ENCODE measurements at places on chromosomes 16 and 17.

GRCh38 chr17:75664099-75664549, 2.8 kb downstream of the RECQL5 start:
- no peak for DNase-seq

- no peak for DNase-seq
Measured at GRCh38 chr17:13792314-13792713, 190.6 kb upstream of the HS3ST3A1 start.

DNA sequence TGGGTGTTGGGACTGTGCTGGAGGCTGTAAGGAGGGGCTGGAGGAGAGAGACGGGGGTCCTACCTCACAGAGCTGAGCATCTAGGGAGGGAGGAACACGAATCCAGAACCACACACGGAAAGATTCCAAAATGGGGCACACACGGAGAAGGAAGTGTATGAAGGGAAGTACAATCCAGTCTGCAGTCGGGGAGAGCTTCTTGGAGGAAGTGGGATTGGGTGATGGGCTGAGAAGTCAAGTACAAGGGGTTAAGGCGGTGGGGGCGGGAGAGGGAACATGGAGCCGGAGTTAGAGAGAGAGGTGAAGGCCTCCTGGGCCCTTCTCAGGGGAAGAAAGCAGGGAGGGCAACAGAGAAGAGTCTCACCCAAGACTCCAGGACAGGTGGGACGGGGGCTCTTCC, 107.5 kb upstream of the CREBBP start:
- DNase-seq: no peak

DNA sequence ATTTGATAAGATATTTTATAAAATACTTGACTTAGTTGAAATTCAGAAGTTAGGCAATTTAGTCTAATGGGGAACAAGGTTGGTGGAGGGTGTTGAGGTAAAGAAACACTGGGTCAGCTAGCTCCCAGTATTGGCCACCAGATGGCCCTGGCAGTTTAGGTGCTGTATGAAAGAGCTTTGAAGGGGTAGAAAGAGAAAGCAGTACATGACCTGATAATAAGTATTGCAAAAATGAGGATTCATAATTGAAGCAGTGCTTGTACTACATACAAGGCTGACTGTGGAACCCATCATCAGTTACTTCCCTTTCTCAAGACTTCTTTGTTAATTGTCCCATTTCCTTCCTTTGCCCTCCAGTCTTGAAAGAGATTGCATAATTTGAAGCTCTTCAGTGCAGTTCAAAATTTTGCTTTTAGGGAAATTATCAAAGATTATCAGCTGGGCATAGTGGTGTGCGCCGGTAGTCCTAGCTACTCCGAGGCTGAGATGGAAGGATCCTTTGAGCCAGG, 29.4 kb downstream of the TANC2 start:
- peak; percentile 7 for DNase-seq

- DNase-seq: no peak
Measured at GRCh38 chr16:52367821-52368220, 179.1 kb downstream of the TOX3 start.

GRCh38 chr17:32626379-32626791, 139.6 kb downstream of the CDK5R1 start:
- peak; percentile 52 for DNase-seq

DNA sequence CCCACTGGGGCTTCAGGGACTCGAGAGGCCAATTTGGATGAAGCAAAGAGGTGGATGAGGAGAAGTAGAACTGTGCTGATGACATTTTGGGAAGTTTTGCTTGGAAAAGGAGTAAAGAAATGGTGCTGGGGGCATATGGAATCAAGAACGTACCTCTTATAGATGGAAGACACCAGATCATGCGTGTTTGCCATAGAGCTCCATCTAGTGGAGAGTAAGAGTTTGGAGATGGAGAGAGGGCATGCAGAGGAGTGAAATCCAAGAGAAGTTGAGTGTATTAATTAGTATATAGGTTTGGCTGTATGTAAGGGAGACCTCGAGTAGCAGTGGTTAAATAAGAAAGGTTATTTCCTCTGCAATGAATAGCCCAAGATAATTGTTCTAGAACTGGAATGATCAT, 56.0 kb downstream of the SHISA6 start:
- DNase-seq: no peak

DNA sequence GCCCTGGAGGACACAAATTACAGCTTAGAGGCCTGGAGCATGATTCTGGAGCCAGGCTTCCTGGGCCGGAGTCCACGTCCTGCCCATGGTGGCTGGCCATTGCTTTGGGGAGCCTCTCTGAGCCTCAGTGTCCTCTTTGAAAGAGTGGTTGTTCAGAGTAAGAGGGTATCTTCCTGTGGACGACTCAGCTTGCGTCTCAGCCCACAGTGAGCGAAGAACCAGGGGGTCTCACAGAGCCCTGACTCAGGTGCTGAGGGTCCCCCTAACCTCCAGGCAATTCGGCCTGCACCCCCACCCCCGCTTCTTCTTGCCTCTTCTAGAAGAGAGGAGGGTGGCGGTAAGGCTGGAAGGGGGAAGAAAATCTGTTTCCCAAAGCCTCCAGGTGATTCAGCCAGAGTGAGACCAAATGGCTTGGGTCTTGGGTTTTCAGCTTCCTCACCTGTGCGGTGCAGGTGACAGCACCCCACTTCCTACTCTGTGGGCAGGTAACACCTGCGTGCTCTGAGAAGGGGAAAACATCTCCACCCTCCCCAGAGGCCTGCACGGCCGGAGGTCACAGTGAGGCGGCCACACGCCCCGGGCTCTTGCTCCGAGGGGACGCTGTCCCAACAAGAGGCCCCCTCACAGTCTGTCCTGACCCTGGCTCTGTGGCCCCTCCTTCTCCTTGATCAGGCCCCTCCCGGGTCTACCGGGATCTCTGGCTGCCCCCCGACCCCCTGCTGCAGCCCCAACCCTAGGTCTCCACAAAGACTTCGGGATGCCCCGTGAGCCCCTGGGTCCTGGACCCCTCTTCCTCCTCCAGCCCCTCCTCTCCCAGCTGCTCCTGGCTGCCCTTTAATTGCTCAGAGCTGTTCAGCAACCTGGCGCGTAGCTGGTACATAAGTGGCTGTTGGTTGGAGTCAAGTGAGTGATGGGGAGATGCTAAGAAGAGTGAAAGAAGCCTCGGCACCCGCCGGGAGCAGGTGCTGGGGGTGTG, 119.2 kb downstream of the METRNL start:
- no peak for DNase-seq

DNA sequence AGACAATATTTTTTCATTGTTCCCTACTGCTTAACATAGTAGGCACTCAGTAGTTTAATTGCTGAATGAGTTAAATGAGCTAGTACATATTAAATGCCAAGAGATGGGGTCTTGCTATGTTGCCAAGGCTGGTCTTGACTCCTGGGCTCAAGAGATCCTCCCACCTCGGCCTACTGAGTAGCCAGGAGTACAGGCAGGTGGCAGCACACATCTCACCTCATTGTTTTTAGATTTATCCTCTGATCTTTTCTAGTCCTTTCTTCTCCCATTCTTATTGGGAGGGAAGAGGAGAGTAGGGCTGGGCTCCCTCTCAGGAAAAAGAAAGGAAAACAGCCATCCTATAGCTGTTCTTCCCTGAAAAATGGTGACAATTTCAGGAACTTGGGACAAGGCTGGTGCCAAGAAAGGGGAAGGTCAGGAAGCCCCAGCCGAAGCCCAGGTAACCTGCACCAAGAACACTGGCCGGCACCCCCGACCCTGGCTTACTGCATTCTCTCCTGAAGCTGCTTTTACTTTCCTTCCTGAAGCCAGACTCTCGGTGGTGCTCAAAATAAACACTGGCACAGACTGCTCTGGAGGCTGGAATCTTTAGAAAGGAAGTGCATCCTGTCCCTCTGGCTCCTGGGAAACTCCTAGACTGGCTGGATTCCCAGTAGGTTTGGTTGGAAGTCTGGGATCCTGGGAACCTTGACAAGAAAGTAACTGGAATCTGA, 2.7 kb downstream of the TNFAIP1 start:
- no peak for DNase-seq

DNA sequence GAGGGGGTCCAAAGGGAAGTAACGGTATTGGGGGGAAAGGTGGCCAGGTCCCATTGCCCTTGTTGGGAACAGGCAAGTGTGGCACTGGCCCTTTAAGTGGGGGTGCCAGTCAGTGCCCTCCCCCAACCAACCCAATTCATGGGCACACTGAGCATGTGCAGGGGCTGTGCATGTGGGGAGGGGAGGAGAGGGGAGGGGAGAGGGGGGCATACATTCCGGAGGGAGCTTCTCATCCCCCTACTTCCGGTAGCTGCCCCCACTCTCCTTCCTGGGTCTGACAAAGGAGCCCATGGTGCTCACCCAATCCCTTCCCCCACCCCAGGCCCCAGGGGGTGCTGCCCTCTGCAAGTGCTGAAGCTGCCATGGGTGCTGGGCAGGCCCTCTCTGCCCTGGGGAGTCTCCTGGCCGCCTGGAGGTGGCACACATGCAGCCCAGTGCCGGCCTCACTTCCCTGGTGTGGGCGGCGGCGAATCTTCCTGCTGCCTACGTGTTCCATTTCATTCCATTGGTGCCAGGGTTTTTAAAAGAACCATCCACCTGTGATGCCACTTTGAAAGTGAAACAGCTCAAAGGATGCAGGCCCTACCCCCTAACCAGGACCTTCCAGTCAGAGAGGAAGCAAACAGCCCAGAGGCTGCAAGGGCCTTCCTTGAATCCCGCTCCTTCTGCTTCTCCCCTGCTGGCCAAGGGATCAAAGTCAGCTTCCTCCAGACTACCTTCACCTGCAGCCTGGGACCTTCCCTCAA, 11.0 kb downstream of the HEXIM2 start:
- no peak for DNase-seq

DNA sequence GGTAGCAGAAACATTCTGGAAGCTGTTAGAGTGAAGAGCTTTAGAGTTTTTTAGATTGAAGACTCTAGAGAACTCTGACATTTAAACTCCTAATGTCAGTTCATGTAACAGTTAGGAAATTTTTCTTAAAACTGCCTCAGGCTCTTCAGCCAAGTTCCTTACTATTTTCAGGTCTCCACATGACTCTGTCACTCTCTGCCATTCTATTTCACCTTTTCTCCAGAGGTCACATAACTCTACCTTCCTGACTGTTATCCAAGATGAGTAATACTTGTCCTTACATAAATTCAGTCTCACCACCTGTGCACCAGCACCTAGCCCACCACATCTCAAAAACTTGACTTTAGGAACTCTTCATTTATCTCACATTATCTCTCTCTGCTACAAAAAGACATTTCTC, 347.1 kb upstream of the CA10 start:
- no peak for DNase-seq

- no peak for DNase-seq
Measured at GRCh38 chr17:61129267-61130254, 270.1 kb upstream of the TBX2 start.

DNA sequence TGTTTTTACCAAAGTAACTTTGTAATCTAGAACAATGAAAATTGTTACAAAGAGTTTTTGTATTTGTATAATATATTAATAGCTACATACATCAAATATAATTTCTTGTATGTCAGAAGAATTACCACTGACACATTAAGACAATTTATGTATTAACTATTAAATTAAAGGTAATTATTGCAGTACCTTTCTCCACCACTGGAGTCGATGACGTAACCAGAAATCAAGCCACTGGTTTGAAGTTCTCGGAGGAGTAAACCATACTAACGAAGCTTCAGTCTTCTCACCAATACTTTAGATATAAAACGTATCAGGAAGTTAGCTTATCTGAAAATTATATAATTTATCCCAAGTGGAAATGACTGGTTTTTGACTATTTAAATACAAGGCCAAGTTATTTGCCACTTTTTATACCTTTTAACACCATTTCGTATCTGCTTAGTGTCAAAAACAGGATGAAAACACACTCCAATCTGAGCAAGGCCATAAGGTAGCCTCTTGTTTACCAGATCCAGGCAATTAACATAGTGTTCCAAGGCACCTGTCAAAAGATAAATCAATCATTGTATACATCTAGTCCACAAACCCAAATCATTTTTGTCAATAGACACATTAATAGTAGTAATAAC, 4.3 kb downstream of the POLG2 start:
- DNase-seq: no peak

GRCh38 chr17:8477171-8477570, 41.5 kb downstream of the NDEL1 start:
- DNase-seq: no peak

DNA sequence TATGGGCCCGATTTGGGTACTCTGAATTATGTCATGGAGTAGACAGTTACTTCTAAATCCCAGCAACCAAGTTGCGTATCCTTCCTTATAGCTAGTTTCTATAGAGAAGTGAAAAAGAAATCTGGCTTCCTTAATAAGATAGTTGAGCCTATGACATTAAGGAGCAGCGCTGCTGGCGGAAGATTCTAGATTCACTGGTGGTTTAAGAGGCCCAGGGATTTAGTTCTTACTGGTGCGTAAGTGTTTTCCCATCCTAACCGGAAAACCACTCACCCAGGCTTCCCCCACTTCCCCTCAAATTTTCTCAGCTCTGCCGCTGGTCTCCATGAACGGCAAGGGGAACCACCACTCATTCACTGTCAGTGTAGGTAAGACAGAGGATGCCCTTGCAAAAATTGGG, 230.4 kb downstream of the CPPED1 start:
- no peak for DNase-seq

DNA sequence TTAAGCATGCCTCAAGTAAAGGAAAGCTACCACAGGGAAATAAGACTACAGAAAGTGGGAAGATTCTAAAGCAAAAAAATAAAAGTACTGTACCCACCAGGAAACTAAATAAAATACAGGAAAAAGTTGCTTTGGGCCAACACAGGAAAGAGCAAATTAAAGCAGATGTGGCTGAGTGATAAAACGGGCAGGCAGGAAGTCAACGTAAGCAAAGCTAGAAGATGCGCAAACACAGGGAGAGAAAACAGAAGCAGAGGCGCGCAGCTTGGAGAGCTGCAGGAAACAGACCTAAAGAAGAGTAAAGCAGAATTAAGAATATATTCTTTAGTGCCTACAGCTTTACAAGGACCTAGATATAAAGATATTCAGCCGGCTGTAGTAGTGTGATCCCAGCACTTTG, 21.7 kb downstream of the USP36 start:
- no peak for DNase-seq

DNA sequence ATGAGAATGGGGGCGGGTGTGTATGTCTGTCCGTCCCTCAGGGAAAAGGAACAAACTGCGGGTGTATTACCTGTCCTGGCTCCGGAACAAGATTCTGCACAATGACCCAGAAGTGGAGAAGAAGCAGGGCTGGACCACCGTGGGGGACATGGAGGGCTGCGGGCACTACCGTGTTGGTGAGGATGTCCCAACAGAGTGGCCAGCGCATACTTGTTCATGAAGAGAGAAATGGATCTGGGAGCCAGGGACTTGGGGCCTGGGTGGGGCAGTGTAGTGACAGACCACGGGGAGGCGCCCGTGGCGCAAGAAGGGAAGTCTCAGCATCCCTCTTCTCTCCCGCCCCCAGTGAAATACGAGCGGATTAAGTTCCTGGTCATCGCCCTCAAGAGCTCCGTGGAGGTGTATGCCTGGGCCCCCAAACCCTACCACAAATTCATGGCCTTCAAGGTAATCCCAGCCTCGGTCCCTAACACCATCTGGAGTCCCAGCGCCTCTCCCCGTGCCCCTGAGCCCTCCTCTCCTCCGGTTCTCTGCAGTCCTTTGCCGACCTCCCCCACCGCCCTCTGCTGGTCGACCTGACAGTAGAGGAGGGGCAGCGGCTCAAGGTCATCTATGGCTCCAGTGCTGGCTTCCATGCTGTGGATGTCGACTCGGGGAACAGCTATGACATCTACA, 3.5 kb upstream of the C17orf107 start:
- DNase-seq: no peak

Measured in NCI-H2081 treated with DMSO at 0.1 percent for 48 hours (cell line).